GOT3 (cell line): ENCODE measurements at places on chromosomes 5 and 9.

GRCh38 chr5:95697781-95698681 is 15.2 kb upstream of the SPATA9 start:
- no peak for DNase-seq

DNA sequence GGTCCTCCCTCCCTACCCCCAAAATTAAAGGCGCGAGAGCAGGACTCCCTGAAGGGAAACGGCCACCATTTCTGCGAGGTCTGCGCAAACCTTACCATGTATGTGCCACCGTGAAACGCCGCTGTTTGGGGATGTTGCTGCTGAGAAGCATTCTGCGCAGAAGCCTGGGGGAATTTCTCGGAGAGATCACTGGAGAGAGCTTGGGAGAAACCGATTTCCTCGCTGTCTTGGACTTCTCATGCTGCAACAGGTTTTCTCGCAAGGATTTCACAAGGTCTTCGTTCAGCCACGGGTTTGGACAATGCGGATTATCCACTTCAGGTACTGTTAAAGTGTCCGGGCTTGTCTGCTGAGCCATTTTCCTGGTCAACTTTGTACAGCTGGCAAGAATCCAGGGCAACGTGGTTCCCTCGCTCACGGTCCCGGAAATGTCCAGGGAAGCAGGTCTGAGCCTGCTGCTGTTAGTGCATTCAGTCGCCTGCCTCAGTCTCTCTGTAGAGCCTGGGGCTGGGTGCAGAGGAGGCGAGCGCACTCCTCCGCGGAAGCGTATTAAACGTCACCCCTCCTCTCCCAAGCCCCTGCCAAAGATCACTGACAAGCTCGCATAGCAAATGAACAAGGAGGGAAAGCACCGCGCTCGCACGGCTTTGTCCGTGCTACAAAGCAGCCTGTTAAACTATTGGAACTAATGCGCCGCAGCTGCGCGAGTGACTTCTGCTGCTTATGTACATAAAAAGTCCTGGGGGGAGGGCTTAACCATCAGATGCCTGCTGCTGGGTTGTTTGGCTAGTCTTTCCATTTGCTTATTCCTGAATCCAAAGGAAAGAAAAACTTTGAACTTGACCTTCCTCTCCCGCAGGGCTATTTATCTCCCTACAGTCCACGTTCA is 125.1 kb downstream of the PDE4D start:
- DNase-seq, result no peak

- no peak for DNase-seq
Measured at GRCh38 chr9:123062351-123063176, 29.1 kb downstream of the GPR21 start.

- no peak for DNase-seq
Measured at GRCh38 chr9:14961372-14962068, 51.3 kb upstream of the FREM1 start.

DNA sequence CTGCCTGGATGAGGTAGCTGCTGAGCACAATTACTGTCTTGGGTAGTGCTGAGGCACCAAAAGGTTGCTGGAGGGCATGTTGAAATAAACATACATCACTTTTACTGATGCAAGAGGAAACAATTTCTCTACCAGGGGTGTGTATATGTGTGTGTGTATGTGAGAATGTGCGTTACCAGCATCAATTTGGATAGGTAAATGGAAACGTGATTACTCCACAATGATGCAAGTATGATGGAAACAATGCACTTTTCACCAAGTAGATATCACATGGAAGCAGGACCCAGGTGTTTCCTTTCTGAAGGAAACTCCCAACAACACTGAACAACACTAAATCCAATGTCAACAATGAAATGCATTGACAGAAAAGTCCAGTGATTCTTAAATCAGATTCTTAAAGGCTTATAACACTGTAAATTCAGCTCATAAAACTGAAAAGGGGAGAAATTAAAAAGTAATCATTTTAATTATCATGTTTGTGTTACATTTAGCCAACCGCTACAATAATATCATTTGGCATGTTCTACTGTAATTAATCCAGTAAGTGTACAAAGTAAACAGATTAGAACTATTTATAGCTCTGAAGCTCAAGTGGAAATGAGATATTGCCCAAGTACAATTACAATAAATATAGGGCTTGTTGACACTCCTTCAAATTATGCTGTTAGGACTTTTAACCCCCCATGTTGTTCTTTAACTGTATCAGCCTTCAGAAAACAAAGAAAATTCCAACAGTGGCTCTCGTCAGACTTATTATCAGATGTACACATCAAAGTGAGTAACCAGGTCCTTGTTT is 25.3 kb downstream of the YIPF5 start:
- DNase-seq, result no peak

DNA sequence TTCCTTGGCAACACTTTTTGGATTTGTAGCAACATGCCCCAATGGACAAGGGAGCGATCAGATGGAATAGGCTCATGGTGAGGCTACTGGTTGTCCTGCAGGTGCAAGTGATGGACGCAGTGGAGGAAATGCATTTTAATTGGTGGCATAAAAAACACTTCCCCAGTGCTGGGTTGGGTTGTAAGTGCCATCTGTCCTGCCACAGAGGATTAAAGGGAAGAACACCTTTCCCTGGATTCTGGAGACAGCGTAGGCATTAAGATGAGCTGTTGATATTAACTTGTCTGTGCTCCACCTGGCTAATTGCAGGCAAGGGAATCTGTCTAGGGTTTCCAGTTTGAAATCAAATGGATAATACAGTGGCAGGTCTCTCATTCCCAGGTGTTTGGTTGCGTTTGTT is 173.4 kb downstream of the ZNF462 start:
- no peak for DNase-seq

DNA sequence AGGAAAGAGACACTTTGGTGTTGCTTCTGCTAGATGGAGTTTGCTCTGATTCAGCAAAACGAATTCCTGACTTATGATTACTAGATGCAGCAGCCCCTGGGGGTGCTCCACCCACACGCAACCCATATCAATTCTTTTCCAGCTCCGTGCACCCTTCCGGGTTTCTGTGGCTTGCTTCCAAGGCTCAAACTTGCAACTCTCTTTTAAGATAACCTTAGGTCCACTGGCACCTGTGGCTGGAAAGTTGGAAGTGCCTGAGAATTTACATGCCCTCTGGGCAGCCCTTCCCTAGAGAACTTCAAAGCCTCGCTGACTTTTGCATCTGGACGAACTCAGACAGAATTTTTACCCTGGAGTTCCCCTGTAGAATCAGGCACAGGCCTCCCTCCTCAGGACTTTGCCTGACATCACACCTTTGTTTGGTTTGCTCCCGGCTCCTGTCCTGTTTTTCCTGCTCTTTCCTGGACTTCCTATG is 224.9 kb downstream of the SNX18 start:
- DNase-seq, result no peak

- DNase-seq, result no peak
Measured at GRCh38 chr5:71924980-71925379, 182.3 kb upstream of the MAP1B start.

GRCh38 chr5:74152625-74153254 is 487.8 kb downstream of the ENC1 start:
- no peak for DNase-seq

GRCh38 chr5:150404941-150405816 is 7.5 kb downstream of the CD74 start:
- no peak for DNase-seq

DNA sequence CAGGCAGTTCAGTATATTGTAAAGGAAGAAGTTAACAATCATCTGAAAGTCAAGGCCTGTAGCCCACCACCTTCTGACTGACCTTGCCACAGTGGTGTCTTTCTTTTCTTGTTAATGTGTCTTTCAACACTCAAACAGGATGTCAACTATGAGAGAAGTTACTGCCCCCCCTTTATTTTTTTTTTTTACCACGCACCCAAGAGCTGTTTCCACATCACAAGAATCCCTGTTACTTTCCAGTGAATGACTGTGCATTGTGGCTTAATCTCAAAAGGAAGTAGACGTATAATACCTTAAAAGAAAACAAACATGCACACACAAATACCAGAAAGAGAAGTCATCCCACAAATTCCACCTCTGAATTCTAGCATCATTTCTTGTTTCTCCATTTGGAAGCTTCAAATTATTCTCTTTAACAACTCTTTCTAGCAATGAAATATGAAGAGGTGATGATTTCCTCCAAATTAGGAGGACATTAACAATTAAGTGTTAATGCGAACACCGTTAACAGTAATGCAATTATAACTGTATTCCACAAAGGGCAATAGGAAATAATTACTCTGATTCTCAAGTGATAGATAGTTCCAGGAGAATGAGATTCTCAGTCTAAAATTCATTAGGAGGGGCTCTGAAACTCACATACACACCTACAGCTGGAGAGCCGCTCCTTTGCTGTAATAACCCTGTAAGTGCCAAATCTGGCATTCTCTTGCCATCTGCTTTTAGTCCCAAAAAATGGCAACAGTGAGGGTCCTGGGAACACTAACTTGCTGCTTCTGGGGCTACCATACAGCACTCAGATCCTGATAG is 201.0 kb downstream of the EFNA5 start:
- DNase-seq, result no peak

- DNase-seq, result no peak
Measured at GRCh38 chr5:53425687-53426511, 54.5 kb upstream of the FST start.

DNA sequence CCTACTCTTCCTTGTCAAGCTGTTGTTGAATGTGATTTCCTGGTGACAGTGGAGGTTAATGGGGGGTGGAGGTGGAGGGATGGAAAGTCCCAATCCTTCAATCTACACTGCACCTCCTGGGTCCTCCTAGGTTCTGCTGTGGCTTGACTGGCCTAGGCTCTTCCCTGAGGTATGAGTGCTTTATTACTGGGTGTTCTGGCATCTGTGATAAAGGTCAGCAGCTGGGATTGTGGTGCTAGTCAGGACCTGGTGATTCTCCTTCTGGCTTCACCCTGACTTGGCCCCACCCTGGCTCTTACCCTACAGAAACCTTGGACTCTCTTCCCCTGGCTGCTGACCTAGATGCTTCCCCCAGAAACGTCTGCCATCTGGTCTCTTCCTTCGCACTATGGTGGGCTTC is 194.3 kb downstream of the ARHGEF28 start:
- no peak for DNase-seq

DNA sequence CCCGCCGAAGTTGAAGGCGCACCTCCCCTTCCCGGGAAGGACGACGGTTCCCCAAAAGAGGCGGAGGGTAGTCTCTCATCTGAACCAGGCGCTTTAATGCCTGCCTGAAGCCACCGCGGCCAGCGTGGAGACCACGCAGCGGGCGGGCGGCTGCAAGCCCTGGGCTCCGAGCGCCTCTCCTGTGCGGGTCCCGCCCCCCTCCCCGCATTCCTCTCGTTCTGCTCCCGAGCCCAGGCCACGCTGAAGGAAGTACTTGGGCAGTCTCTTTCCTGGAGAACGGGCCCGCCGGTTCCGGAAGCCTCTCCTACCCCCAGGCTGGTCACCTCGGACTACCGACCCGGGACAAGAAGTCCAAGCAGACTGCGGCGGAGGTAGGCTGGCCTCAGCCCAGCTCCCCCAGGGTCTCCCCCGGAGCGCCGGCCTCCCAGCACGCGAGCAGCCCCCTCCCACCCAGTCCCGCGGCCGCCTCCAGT is 571 bp downstream of the PPIC start:
- no peak for DNase-seq

- DNase-seq, result no peak
Measured at GRCh38 chr5:90675222-90675621, 116.6 kb downstream of the ADGRV1 start.

- DNase-seq, result no peak
Measured at GRCh38 chr9:10614196-10614800, 1.5 kb upstream of the PTPRD start.

GRCh38 chr5:134070725-134071613 is 43.5 kb upstream of the TCF7 start:
- no peak for DNase-seq

GRCh38 chr5:143435210-143435657 is 31.7 kb upstream of the NR3C1 start:
- no peak for DNase-seq

DNA sequence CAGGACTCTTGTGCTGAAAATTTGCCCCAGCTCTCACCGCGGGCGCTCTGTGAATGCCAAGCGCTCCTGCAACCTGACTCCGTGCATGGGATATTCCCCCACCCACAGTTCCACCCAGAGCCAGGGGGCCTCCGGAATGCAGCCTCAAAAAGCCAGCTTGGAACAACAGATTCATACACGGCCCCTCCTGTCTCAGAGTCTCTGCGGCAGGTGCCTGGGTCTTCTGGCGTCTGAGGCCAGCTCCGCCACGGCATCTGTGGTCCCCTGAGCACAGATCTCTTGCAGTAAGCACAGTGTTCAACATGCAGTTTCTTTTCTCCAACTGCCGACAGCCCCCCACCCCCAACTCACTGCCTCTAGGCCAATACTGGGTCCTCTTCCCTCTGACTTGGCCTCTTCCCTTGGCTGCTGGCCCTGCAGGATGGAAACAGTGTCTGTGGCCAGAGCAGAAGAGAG is 355.7 kb upstream of the IRX2 start:
- no peak for DNase-seq

- DNase-seq, result no peak
Measured at GRCh38 chr5:149580808-149581191, 498 bp upstream of the ARHGEF37 start.

DNA sequence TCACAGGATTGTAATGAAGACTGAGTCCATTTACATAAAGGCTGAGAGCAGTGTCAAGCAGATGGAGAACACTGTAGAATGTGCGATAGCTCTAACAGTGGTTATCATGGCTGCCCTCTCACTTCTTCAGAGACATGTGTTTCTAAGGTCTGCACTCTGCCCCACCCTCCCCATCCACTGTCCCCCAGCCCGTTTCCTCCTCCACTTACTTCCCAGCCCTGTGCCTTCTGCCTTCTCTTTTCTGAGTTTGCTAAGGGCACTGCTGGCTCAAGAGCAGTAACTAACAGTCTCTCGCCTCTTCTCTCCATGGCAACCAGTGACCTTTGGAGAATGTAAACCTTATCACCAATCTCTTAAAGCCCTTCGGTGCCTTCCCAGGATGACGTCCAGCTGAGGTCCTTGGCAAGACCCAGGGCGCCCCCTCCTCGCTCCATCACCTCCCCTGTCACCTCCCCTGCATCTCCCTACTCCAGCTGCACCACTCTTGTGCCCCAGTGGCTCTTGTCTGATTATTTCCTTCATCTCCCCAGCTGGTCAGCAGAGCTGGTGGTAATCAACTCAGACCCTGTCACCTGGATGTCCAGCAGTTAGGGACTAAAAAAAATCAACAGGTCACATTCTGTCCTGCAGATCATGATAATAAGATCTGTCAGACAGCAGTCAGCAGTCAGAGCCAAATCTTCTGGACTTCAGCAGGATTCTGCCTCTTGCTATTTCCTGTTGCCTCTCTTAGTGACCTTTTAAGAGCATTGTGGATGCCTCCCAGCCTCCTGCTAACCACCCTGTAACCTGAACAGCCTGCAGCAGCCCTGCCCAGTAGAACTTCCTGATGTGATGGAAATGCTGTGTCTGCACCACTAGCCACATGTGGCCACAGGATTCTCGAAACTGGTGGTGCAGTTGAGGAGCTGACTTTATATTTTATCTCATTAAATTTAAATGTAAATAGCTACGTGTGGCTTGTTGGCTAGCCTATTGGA is 9.0 kb downstream of the FXN start:
- no peak for DNase-seq

DNA sequence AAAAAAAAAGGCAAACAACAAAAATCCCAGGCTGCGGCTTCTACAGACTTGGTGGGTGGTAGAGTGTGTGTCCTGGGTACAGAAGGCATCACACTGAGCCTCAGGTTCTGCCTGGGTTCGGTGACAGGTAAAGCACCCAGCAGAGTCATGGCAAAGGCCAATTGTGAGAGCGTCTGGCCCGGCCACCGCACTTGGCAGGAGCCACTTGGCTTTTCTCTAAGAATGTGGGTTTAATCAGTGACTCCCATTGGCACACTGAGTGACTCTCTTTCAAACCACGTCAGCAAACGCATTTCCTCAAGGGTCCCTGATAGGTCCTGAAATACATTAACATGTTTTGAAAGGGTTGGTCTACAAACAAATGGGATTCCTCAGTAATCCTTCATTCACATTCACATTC is 17.0 kb downstream of the COL23A1 start:
- DNase-seq, result no peak

GRCh38 chr5:138949223-138949574 is 74.1 kb upstream of the LRRTM2 start:
- DNase-seq, result no peak
